GM13976 (cell line): ENCODE measurements at places on chromosomes 16 and 17.

GRCh38 chr17:79813297-79814126 is 16.6 kb upstream of the CBX8 start:
- no peak for DNase-seq

DNA sequence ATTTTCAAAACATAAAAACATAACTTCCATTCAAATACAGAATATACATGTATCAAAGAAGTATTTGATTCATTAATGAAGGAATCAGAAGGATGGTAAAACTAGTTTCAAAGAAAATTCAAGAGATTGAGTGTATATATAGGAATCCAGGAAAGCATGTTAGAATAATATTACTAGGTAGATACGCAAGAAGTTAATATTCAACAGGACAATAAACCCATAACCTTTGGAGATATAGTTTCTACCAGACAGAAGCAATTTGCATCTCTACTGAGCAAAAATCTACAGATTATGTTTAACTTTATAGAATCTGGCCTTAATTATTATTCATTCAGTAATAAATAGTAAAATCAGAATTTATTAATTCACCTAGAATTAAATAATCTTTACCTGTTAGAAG is 166.8 kb downstream of the CNTNAP4 start:
- no peak for DNase-seq

GRCh38 chr16:55055262-55055661 is 124.6 kb downstream of the IRX5 start:
- DNase-seq = no peak

GRCh38 chr16:626787-627453 is 3.9 kb upstream of the WFIKKN1 start:
- no peak for DNase-seq

DNA sequence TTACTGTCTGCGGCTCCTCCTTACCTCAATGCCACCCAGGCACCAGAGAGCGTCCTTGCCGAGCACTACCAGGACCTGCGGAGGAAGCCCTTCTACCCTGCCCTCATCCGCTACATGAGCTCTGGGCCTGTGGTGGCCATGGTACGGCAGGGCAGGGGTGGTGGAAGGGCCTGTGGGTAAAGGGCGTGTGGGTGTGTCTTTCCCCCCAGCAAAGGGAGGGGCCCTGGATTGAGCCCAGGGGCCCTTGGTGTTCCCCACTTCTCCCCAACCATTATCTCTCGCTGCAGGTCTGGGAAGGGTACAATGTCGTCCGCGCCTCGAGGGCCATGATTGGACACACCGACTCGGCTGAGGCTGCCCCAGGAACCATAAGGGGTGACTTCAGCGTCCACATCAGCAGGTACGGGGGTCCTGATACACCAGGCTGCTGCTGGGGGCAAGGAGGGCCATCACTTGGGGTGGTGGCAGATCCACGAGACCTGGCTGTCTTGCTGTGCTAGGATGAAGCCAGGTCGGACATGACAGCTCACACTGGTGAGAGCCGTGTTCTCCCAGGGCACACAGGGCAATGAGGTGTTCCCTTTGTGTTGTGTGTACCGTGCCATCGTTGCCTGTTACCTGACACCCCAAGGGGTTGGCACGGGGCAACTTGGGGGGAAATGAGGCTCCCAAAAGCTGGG is 2.2 kb upstream of the DECR2 start:
- DNase-seq = no peak

DNA sequence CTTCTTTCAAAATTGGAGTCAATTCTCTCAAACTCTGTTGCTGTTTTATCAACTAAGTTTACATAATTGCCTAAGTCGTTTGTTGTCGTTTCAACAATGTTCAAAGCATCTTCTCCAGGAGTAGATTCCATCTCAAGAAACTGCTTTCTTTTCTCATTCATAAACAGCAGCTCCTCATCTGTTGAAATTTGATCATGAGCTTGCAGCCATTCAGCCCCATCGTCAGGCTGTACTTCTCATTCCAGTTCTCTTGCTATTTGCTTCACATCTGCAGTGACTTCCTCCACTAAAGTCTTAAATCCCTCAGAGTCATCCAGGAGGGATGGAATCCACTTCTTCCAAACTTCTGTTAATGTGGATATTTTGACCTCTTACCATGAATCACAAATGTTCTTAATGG is 230.6 kb downstream of the IRF8 start:
- no peak for DNase-seq

GRCh38 chr17:74268558-74268957 is 5.5 kb upstream of the DNAI2 start:
- DNase-seq = no peak

DNA sequence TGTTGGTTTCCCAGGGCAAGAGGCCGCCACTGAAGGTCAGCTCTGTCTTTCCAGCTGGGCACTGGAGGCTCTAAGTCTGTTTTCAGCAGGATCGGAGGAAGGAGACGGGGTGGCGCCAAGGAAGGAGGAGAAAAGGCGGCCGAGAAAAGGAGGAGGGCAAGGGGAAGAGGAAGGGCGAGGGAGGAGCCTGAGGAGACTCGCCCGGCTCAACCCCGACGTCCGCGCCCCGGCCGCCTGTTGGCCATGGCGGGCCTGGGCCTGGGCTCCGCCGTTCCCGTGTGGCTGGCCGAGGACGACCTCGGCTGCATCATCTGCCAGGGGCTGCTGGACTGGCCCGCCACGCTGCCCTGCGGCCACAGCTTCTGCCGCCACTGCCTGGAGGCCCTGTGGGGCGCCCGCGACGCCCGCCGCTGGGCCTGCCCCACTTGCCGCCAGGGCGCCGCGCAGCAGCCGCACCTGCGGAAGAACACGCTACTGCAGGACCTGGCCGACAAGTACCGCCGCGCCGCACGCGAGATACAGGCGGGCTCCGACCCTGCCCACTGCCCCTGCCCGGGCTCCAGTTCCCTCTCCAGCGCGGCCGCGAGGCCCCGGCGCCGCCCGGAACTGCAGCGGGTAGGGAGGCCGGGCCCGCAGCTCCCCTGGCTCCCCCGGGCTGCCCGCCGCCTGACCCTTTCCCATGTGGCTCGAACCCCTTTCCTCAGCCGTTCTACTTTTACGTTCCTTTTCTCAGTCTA is at the start of gene RNF135:
TSS of gene RNF135 (plus strand) at position 209 of the 737 bp plus-strand sequence. CDS start at position 244, 35 bp downstream.
- DNase-seq = peak; percentile 86

DNA sequence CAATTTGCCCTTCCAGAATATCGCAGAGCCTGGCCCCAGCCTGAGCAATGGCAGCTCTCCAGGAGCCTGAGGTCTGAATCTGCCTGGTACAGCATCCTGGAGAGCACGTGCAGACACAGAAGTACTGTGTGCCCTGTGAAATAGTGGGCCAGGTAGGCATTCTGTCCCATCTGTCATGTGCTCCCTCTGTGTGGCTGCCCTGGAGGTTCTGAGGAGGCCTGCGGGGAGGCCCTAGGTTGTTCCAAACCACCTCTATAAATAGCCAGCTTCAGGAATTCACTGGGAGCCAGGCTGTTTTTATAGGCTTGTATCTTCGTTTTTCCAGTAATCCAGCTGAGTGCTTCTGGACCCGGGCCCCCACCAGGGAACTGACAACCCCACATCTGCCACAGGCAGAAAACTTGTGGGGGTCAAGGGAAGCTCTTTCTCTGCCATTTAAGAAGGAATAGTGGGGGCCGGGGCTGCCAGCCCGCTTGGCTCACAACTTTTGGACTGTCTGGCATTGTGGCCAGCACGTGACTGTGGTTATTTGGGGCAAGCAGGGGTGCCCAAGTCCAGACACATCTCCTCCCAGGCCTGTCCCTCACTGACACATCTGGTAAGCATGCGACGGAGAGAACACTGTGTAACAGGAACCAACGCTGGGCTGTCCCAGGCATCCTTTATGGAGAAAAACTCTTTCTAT is 356.3 kb upstream of the TNRC6C start:
- DNase-seq = peak; percentile 19

GRCh38 chr17:66673668-66674276 is 161.1 kb upstream of the CACNG5 start:
- no peak for DNase-seq

DNA sequence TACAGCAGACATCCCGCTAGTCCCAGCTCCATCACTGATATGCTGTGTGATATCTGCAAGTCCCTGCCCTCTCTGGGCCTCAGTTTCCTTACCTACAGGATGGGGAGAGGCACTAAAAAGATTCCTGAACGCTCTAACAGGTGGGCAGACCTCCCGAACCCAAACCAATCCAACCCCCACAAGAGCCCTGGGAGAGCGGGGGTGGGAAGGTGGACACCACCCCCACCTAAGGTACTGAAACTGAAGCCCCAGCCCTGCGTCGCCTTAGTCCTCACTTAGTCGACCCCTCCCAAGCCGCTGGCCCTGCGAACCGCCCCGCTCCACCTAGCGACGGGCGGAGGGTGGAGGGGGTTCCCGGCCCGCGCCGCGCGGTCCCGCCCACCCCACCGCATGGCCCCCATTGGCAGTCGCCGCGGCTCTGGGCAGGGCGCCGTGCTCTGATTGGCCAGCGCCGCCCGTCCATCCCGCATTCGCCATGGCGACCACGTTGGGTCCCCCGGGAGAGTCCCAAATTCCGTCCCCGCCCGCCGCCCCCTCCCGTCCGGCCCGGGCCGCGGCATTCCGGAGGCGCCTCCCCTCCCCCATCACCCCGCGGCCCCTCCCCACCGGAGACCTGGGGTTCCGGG is 578 bp downstream of the CCDC102A start:
- DNase-seq = peak; percentile 98

GRCh38 chr17:6460531-6461161 is 16.4 kb downstream of the PIMREG start:
- no peak for DNase-seq

DNA sequence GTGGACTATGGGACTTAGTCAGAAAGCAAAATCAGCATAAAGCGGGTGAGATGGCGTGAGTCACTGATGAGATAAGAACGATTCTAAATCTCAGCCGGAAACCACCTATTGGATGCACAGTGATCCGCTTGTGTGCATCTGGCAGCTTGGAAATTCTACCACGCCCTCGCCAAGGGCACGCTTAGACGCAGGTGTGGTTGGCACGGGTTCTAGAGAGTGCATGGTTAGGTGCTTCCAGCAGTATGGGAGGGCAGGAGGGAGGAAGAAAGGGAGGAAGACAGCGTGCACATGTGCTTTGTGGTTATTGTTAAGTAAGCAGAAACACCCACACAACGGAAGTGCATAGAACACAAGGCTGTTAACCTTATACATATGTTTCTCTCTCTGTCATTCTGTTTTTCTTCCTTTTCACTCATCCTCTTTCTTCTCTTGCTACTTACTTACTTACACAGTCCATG is 374.0 kb upstream of the ASIC2 start:
- DNase-seq = no peak

DNA sequence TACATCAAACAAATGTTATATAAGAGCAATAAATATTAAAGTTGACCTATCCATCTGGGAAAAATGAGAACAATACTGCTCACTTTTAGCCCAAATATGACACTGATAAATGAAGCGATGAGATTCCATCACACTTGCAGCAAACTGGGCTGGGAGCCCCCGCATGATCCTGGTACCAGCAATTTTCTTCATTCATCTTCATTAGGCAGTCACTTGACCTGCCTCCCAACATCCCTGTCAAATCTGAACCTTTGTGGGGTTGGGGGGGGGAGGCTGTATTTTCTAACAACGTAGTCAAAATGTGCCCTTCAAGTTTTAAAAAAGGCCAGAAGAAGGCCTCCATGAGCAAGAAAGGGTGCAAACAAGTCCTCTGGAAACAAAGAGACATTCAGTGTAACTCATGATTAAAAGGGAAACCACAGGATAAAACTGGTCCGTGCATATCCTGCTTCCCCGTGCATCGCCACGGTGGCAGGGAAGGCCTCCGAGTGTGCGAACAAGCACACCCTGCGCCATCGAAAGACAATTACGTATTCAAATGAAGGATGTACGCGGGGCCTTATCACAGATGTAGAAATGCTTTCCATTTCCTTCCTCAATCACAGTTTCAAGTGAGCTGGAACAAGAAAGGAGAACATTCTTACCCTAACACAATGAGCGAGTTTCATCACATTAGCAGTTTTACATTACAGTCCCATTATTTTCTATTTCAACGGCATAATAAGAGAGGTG is 48.4 kb downstream of the TOX3 start:
- DNase-seq = no peak

DNA sequence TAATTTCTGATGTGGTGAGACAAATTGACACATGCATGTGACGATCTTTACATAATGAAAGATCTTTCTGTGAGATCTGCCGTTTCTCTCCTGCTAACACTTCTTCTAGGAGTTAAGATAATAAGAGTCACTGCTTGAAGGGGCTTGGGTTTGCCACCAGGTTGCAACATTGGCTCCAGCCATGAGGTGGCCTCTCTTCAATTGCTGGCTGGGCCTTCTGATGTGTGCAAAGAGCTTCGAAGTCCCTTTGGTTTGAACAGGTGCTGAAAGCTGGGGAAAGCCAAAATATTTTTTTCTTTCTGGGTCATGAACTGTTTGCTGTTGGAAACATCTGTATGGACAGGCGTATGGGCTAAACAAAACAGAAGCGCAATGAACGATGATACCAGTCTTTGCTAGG is 204.1 kb upstream of the SALL1 start:
- DNase-seq = no peak

DNA sequence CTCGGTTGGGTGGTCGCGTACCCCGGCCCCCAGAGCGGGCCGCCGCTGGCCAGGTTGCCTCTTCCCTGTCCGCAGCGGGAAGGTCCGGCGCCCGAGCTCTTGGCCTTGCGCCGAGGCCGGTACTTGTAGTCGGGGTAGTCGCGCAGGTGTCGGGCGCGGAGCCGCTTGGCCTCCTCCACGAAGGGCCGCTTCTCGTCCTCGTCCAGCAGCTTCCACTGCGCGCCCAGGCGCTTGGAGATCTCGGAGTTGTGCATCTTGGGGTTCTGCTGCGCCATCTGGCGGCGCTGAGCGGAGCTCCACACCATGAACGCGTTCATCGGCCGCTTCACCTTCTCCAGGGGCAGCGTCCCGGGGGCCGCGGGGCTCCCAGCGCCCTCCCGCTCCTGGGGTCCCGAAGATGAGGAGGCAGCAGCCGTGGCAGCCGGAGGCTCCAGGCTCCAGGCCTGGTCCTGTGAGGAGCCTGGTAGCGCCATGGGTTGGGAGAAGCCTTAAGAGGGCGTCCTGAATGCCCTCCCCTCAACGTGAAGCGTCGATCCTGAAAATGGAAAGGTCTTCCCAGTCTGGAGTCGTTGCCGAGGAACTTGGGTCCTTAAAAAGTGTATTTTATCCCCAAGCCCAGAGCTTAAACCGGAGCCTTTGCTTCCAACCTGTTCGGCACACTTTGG is 558 bp downstream of the SOX15 start:
- DNase-seq = peak; percentile 88

GRCh38 chr16:84819644-84820304 is at the start of gene CRISPLD2:
Gene CRISPLD2 (plus strand): TSS chr16:84819985. CDS start chr16:84838496, 18,511 bp downstream.
- DNase-seq = peak; percentile 89

DNA sequence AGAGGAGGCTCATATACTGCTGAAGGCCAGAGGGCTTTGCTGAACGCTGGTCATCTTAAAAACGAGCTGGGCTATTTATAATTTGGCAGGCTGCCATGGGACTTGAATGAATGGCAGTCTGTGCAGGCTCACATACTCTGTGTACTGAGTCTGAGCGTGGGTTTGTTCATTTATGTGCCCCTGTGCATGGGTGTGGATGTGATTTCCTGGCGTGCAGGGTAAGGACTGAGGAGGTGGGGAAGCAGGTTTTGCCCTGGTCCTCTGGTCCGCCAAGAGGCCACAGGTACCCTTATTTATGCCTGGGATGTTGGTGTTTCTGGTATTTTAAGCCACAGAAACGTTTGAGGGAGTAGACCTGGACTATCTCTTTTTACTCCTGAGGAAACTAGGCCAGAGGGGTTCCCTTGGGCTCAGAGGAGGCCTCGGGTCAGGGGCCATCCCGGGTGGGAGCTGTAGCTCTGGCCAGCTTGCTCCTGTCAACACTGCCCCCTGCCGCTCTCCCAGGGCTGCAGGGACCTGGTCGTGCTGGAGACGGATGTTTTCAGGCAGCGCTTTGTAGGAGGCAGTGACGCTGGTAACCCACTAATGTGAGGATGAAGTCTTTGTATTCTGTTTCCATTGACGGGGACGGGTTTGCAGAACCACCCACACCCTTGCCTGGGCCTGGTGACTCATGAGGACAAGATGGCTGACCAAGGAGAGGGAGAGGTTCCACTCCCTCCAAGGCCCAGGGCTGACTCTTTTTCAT is 184.4 kb downstream of the MSI2 start:
- DNase-seq = peak; percentile 81
